ENCODE measurements at places on chromosomes 13 and 19.

DNA sequence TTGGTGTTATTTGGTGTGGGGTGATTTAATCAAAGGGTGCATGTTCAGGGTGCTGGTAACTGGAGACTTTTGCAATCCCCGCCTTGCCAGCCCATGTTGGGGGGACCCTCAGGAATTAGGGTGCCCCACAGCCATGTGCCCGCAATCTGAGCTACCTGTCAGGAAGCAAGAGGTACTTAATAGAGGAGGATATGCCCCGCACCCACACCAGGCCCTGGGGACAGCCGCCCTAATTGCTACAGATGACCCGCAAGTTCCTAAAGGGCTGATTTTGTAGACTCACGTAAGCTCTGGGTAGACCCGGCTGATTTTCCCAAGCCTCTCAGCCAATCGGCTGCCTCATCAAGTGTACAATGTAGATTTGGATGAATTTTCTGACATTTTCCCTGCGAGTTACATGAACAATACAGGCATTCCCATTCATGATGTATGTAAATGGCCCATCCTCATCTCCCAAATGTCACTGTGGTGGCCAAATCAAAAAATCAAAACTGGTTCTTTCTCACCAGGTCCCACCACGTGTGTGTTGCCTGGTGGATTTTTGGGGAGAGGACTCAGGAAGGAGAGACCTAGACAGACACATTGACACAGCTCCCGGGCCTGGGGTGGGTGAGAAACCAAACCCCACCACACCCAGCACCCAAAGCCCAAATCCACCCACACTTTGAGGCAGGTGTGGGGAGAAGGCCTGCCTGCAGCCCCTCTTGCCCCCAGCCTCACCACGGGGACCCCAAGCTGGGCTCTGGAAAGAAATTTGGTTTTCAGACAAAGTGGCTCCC, 119.2 kb upstream of the SPACA7 start:
- no peak for DNase-seq

GRCh38 chr13:113730258-113730691, 28.8 kb upstream of the TMEM255B start:
- DNase-seq = no peak

DNA sequence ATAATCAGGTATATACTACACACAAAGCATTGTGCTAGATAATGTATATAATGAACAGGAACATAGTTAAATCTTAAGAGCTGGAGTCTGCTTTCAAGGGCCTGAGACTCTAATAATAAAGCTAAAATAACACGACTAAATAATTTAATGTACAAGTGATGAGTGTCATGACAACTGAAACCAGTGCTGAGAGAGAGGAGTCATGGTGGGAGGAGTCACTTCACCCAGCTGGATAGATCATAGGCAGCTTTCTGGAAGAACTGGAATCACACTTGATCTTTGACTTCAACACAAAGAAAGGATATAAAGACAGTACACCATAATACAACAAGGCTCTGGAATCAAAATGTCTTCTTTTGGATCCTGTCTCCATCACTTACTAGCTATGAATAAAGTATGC, 7.1 kb downstream of the RBM26 start:
- no peak for DNase-seq

GRCh38 chr19:5113633-5114586, 145.0 kb downstream of the KDM4B start:
- DNase-seq = no peak

DNA sequence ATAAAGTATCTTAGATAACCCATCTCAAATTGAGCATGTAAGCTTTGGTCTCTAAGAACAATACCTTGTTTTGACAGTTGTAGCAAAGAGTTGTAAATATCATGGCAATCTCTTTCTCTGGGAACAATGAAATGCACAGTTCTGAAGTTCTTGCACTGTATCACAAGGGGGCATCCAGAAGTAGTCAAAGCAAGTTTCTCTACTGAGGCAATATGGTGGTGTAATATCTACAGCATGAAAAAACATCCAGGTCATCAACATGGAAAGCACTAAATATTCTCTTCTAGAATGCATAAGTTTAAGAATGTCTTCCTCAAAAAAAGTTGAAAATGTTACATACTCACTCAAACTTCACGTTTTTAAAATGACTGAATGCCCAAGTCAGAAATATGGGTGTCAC, 19.6 kb downstream of the MTMR6 start:
- DNase-seq = no peak

GRCh38 chr13:112007191-112007590, 59.8 kb upstream of the SOX1 start:
- no peak for DNase-seq

DNA sequence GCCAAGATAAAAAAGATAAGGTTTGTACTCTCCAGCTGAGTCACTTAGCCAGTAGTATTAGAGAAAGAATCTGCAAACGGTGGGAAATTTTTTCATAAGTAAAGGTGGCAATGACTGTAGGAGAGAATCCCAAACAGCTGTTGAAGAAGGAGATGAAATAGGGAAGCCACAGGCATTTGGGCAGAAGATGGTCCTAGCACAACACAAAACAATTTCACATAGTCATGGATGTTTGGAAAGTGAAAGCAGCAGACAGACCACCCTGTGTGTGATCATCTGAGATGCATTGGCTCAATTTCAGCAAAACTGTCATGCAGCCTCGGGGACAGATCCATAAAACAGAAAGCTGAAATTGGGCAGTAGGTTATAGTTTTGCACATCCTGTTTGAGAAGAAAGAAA, 2832.4 kb downstream of the PCDH9 start:
- no peak for DNase-seq

DNA sequence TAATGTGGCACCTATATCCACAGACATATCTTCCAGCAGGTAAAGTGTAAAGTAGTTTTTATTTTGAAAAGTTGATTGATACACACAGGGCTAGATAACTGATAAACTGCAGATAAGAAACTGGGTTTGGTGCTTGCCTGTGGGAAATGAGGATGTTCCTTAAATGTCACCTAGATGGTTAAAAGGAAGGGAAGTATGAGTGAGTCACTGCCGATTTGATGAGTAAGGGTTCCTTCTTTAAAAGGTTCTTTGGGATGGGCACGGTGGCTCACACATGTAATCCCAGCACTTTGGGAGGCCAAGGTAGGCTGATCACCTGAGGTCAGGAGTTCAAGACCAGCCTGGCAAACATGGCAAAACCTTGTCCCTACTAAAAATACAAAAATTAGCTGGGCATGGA, 73.8 kb upstream of the FRY start:
- DNase-seq = no peak

GRCh38 chr19:43997631-43998290, 5.0 kb upstream of the ZNF230 start:
- no peak for DNase-seq

- DNase-seq = no peak
Observed at GRCh38 chr19:7862413-7862951, 11.7 kb downstream of the PRR36 start.

DNA sequence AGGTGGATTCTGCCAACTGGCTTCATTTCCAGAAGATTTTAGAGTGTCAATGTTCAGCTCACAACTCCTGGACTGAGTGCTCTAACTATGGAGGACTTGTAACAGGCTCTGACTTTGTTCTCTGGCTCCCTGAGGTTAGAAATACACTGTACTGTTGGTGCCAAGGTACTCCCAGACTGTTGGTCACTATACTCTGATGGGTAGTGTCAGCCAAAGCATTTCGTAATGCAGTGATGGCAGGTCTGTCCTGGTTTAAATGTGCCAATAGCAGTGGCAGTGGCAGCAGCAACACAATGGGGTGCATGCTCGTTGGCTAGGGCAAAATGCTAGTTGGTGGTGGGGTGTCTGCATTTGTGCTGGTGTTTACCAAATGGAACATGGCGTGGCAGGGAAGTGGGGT, 472.2 kb downstream of the TDRD3 start:
- no peak for DNase-seq

DNA sequence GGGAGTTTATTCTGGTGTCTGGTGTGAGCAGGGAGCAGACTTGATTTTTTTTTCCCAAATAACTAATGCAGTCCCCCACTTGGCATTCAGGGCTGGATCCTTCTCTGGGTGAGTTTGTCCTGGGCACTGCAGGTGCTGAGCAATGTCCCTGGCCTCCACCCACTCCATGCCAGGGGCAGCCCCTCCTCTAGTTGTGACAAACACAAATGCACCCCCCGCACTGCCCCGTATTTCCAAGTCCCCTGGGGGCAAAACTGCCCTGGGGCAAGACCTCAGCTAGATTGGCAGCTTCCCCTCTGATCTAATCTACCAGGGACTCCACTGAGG, 6.4 kb downstream of the MOB3A start:
- DNase-seq = no peak

DNA sequence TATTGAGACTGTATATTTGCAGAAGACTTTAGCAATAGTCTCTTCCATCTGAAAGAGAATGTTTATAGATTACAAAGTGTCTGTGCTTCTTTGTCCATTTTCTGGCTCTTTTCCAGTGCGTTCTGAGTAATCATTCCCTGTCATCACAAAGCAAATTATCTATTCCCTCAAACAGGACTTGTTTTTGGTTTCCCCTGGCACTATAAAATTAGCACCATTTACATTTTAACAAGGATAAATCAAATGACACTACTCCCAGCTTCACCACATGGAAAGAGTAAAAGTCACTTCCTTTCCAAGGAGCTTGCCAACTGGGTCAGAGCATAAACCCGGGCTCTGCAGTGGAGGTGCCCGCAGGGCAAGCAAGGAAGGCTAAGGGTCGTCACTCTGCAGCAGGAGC, 88.1 kb downstream of the SHISA2 start:
- no peak for DNase-seq

DNA sequence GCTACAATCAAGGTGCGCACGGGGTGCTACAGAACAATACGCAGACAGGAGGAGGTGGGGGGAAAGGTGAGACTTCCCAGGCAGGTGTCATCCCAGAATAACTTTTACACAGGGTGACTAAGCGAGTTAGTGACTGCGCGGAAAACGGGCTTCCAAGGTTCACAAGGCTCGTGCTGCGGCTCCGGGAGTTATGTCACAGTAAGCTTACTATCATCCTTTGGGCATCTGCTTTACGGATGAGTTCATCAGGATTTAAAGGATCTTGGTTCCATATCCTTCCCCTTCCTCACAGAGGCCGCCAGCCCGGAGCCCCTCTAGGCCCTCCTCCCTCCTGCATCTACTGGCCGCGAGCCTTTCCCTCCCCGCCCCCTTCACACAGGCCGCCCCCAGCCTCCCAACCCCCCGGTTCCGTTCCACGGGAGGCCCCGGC, 474 bp upstream of the IFT88 start:
- DNase-seq = peak; percentile 42

GRCh38 chr13:109707044-109707741, 79.2 kb downstream of the IRS2 start:
- DNase-seq = no peak

DNA sequence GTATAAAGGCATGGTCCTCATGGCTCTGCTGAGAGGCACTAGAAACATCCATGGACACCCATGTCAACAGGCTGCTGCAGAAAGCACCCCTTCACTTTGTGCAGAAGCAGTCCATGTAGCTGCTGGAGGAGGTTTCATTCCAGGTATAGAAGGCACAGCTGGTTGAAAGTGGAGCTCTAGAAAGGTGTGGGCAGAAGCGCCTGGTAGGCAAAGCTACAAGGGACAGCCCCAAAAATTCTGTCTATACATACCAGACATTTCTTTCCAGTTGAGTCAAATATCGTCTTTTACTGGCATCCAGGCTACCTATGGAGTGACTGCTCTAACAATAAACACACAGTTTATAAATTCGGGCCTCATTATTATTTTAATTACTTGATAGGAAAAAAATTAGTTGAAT, 129.3 kb downstream of the ENOX1 start:
- DNase-seq = no peak

- no peak for DNase-seq
Observed at GRCh38 chr13:112859128-112859816, 109.7 kb upstream of the MCF2L start.

GRCh38 chr19:43790587-43790986, 9.8 kb upstream of the KCNN4 start:
- no peak for DNase-seq

DNA sequence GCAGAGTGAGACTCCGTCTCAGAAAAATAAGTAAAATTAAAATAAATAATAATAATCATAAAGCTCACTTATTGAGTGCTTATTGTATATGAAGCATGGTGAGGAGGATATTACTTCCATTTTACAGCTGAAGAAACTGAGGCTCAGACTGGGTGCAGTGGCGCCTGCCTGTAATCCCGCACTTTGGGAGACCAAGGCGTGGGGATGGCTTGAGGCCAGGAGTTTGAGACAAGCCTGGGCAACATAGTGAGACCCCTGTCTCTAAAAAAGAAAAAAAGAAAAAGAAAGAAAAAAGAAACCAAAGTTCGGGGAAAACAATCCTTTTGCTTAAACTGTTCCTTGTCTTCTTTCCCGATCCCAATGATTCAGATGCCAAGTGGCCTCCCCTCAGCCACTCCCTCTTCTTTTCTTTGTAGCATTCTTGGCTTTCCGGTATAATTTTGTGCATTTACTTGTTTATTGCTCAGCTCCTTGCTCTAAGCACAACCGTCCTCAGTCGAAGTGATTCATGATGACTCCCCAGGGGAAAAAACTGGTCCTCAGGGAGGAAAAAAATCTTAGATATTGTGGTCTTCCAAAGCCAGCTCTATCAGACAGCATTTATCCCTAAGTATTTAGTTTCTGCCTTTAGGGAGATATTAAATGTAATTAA, 965 bp upstream of the EIF3G start:
- no peak for DNase-seq

GRCh38 chr13:51287758-51288157, 51.7 kb upstream of the SERPINE3 start:
- no peak for DNase-seq

GRCh38 chr19:44202974-44203373, 9.4 kb upstream of the ZNF227 start:
- no peak for DNase-seq

GRCh38 chr13:26771796-26772195, 11.2 kb upstream of the GPR12 start:
- DNase-seq = no peak

DNA sequence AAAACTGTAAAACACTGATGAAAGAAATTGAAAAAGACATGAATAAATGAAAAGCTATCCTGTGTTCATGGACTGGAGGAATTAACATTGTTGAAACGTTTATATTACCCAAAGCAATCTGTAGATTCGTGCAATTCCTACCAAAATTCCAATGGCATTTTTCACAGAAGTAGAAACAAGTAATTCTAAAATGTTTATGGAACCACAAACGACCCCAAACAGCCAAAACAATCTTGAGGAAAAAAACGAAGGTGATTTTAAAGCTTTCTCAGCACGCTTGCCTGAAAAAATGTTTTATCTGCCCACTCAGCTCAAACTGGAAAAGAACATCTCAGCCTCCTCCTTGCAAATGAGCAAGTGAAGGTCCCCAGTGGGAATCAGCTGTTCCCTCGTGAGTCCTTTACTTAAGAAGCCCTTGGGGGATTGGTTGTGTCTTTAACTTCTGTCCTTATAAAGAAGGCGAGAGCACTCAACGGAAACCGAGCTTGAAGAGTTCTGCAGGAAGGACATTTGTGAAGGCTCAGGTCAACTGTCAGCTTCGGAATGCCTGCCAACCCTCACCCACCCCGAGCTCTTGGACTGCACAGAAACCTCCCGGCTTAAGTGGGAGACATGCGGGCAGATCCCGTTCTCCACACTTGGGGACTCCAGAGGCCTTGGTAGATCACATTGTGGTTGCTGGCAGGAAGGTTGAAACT, 256.0 kb upstream of the IRS2 start:
- DNase-seq = no peak

GRCh38 chr13:58238972-58239773, 607.6 kb downstream of the PCDH17 start:
- DNase-seq = no peak
